ENCODE measurements at places on chromosomes 2 and 18.

- DNase-seq, result no peak
Measured at GRCh38 chr2:86671337-86671981, 47.8 kb upstream of the RNF103 start.

DNA sequence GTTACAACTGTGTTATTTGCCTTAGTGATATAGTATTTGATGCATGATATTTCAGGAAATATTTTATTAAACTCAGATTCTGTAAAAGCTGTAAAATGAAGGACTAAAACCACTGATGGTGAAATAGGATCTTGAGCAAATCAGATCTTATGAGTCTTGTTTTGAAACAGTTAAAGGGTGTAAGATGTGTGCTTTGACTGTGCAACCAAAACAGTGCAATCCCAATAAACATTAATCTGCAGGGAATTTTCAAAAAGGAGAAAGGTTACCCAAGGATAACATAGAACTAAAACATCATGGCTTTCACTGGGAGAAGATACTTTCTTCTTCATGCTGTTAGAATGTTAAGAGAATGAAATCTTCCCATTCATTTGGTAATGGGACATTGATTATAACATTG is 378.7 kb downstream of the PARD3B start:
- no peak for DNase-seq

GRCh38 chr18:10421859-10422258 is 32.6 kb upstream of the APCDD1 start:
- DNase-seq, result no peak

DNA sequence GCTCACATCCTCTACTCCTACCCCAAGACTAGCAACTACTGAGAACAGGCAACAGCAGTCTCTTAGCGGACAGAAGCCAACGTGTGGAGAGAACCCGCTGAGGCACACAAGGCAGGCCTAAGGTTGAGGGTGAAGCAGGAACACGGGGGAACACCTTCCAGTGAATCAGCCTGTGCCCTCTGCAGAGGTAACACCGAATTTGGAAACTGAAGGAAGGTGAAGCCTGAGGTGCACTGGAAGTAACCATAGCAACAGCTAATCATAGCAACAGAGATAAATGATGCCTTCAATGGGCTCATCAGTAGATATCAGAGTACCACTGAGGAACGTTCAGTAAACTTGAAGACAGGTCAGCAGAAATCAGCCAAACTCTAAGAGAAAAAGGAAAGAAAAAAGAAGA is 43.3 kb downstream of the OSBPL1A start:
- no peak for DNase-seq

DNA sequence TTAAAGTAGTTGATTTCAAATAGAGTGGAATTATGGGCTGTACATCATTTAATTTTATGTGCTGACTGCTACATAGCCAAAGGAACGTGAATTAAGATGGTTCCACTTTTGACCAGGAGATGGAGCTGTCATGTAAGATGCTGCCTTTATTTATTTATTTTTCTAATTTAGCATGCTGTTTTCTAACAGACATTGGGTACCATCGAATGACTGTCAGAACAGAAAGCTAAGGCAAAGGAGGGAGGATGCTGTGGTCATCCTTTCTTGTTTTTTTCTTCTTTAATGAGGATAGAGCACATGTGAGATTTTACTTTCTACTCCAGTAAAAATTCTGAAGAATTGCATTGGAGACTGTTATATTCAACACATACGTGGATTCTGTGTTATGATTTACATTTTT is at the start of gene SCN2A:
Gene SCN2A, plus strand, starts transcription at position 185 of the 400 bp plus-strand sequence. CDS start 56,410 bp downstream, outside the sequence.
- peak; percentile 2 for DNase-seq

DNA sequence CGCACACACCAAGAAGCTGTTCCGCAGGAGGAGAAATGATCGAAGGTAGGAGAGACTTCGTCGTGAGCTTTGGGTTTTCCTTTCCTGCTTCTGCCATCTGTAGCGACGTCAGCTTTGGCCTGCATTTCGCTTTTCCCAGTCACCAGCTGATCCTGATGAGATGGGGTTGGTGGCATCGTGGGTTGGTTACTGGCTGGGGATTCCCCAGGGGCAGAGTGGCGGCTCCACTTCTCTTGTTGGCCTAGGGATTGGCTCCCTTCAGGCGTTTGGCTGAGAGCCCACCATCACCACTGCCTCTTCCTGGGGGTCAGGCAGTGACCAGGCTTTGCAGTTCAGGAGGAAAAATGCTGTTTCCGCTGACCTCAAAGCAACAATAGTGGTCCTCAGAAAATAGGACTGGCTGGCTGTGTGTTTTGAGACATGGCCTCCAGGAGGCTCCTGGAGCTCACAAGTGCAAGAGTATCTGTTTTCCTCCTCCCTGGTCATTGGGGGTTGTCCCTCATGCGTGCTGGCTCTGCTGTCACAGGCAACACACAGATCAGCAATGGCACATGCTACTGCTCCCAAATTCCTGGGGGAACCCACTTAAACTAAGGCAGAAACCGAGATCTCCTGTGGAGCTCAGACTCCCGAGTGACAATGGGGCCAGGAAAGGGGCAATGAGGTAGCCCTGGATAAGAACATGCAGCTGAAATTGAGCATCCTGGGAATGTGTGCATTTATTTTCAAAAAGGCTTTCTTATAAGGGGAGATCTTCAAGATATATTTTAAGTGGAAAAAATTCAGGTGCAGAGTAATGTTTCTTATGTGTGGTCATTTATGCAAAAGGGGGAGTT is 173.0 kb downstream of the CTIF start:
- DNase-seq, result no peak

- DNase-seq, result no peak
Measured at GRCh38 chr2:160292225-160292624, 92.2 kb upstream of the ITGB6 start.

Data from AG04450 (cell line).